Articular chondrocyte of knee joint (primary cell): ENCODE measurements at places on chromosomes 12 and 14. TPM values are rescaled to one million over a fixed set of nuclear protein-coding genes. Genes with fewer than 3 reads are reported as not detected.

The ALKBH1 gene
- total RNA-seq: 8.2 and 11.3 TPM in 2 replicates

The GPR132 gene
- total RNA-seq: 0.22 TPM in 1 of 2 replicates, not detected in the other

The BHLHE41 gene
- 1.7 and 3.6 TPM in 2 replicates for total RNA-seq

The IGF1 gene
- 1.7 and 6.4 TPM in 2 replicates for total RNA-seq

The TEAD4 gene
- total RNA-seq: 12.3 and 17.2 TPM in 2 replicates

The PTHLH gene
- 0.26 and 0.76 TPM in 2 replicates for total RNA-seq

The KRT85 gene
- total RNA-seq: under 0.01 TPM in 1 of 2 replicates, not detected in the other

The DHH gene
- under 0.01 TPM in 1 of 2 replicates, not detected in the other for total RNA-seq

The TAS2R42 gene
- total RNA-seq: not detected in 2 replicates

The PLA2G1B gene
- total RNA-seq: not detected in 2 replicates

The TSPAN8 gene
- 0.65 TPM in 2 replicates for total RNA-seq

The CRIP2 gene
- 72.5 and 81.2 TPM in 2 replicates for total RNA-seq

The GPR84 gene
- under 0.01 and 0.13 TPM in 2 replicates for total RNA-seq

The TPH2 gene
- not detected in 2 replicates for total RNA-seq

The CATSPERB gene
- 0.11 TPM in 1 of 2 replicates, not detected in the other for total RNA-seq

The C12orf54 gene
- 0.22 TPM in 1 of 2 replicates, not detected in the other for total RNA-seq

The COX8C gene
- not detected in 2 replicates for total RNA-seq

The CD27 gene
- total RNA-seq: 0.22 TPM in 1 of 2 replicates, not detected in the other

The KRT8 gene
- 7.6 and 11.7 TPM in 2 replicates for total RNA-seq

The MORN3 gene
- 1.0 and 1.3 TPM in 2 replicates for total RNA-seq

The SOAT2 gene
- under 0.01 and 0.11 TPM in 2 replicates for total RNA-seq

The NUAK1 gene
- 5.7 and 6.3 TPM in 2 replicates for total RNA-seq

The CLEC6A gene
- not detected in 2 replicates for total RNA-seq

The C14orf132 gene
- 26.3 and 34.4 TPM in 2 replicates for total RNA-seq

The PLEKHG7 gene
- not detected in 2 replicates for total RNA-seq

The VRK1 gene
- 15.4 and 21.2 TPM in 2 replicates for total RNA-seq

The DDX23 gene
- total RNA-seq: 47.3 and 54.2 TPM in 2 replicates

The MYO1H gene
- total RNA-seq: not detected in 2 replicates

The POTEM gene
- not detected in 2 replicates for total RNA-seq

The DAD1 gene
- total RNA-seq: 305 and 347 TPM in 2 replicates

The TMEM52B gene
- not detected in 2 replicates for total RNA-seq

The MNAT1 gene
- 65.2 and 87.8 TPM in 2 replicates for total RNA-seq

The GATC gene
- total RNA-seq: 16.3 and 20.8 TPM in 2 replicates

The IFNG-AS1 gene
- 0.65 and 0.86 TPM in 2 replicates for total RNA-seq

The DNAJC22 gene
- 0.91 and 1.6 TPM in 2 replicates for total RNA-seq

The DAO gene
- total RNA-seq: not detected in 2 replicates

The PYGL gene
- total RNA-seq: 77.8 and 95.0 TPM in 2 replicates

The HSPB8 gene
- total RNA-seq: 20.5 and 22.6 TPM in 2 replicates

The POTEG gene
- not detected in 2 replicates for total RNA-seq

The TIGAR gene
- 8.6 and 12.0 TPM in 2 replicates for total RNA-seq

The CCDC198 gene
- not detected in 2 replicates for total RNA-seq

The DDN gene
- total RNA-seq: 0.11 and 0.13 TPM in 2 replicates

The HOXC9 gene
- 8.3 and 9.8 TPM in 2 replicates for total RNA-seq

The PPM1H gene
- 9.7 and 17.8 TPM in 2 replicates for total RNA-seq

The NOVA1 gene
- 0.52 and 0.65 TPM in 2 replicates for total RNA-seq

The KLHDC1 gene
- 4.6 and 5.0 TPM in 2 replicates for total RNA-seq

The TTC7B gene
- 20.9 and 21.8 TPM in 2 replicates for total RNA-seq

The VRTN gene
- not detected in 2 replicates for total RNA-seq

The PLBD1 gene
- total RNA-seq: 14.6 and 18.7 TPM in 2 replicates

The TSHR gene
- total RNA-seq: under 0.01 and 0.13 TPM in 2 replicates
